ENCODE measurements at places on chromosomes 2 and 18. TPM values are rescaled to one million over a fixed set of nuclear protein-coding genes. Genes with fewer than 3 reads are reported as not detected.

GTF2A1L gene
- total RNA-seq = not detected

IL1F10 gene
- not detected for total RNA-seq

PXDN gene
- total RNA-seq = 0.12 TPM

SPEG gene
- total RNA-seq = 18.6 TPM

MYO3B gene
- total RNA-seq = 0.09 TPM

DYSF gene
- total RNA-seq = 1.7 TPM

DNA sequence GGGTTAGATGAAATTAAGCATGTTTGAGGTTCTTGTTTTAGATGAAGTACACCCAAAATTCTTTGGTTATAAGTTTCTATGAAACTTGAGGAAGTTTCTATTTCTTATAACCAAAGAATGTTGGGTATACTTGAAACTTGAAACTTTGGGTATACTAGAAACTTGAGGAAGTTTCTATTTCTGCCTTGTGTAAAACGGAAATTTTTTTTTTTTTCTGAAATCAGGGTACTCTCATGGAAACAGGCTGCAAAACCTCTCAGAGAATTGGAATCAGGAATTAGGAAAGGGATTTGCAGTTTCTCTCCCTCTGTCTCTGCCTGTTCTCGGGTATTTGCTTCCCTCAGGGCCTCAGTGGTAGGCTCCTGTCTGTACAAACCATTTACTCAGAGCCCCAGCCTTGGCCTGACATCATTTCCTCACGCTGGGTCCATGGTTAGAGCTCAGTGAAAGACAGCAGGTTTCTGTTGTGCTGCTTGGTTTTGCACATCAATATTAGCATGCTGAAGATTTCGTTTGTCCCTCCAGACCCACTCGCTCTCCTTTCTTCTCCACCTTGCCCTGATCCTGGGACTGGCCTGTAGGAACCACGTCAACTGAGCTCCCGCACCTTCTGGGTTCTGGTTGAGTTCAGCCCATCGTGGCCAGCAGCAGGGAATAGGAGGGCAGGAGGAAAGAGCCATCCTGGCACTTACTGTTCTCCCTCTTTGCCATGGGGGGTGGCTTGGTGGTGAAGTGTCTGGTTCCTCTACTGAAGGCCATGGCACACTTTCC is 106.4 kb downstream of the POLR1A start:
- DNase-seq = no peak
- no peaks in the 10 kb centered on the region for H3K36me3 ChIP-seq
- H3K27me3 ChIP-seq = no peaks in the 10 kb centered on the region
- peak overlapping the region; percentile 23 for H3K27ac ChIP-seq
- H3K4me1 ChIP-seq = peaks cover 21% of the 10 kb centered on the region
- no peak overlapping the region for H3K4me3 ChIP-seq

DNA sequence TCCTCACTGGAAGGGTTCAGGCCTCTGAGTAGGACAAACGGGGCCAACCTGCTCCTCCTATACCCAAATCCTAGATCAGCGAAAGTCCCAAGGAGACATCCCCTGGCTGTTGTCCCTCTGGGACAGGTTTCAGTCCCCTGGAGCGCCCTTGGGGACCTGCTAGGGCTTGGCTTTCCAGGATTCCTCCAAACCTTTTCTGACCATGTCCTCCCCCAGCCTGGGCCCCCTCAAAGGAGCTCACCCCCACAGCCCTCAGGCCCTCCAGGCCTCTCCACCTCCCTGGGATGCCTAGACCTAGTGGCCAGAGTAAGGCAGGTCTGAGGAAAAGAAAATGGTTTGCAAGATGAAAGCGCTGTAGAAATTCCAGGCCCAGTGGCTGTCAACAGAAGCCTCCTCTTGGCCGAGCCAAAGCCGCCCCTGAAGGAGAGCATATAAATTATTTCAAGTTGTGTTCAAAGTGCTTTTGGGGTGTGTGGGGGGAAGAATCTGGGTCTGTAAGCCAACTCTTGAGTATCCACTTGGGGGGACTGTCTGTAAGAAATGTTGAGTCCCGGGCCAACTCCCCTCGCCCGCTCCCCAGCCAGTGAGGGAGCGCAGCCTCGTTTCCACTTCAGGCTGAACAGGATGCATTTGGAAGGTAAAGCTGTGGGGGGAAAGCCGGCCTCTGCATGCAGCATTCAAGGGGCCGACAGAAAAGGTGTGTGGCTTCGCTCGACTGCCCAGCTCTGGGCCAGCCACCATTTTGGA is 158.6 kb downstream of the DYSF start:
- no peak for DNase-seq
- no peaks in the 10 kb centered on the region for H3K4me1 ChIP-seq
- no peaks in the 10 kb centered on the region for H3K27me3 ChIP-seq
- H3K4me3 ChIP-seq = no peak overlapping the region
- H3K36me3 ChIP-seq = no peaks in the 10 kb centered on the region
- H3K27ac ChIP-seq = no peak overlapping the region

GRCh38 chr18:61908661-61909060 is 15.9 kb upstream of the RNF152 start:
- H3K27ac ChIP-seq = no peak overlapping the region
- no peaks in the 10 kb centered on the region for H3K4me1 ChIP-seq
- no peak for DNase-seq
- no peaks in the 10 kb centered on the region for H3K27me3 ChIP-seq
- no peaks in the 10 kb centered on the region for H3K36me3 ChIP-seq

DNA sequence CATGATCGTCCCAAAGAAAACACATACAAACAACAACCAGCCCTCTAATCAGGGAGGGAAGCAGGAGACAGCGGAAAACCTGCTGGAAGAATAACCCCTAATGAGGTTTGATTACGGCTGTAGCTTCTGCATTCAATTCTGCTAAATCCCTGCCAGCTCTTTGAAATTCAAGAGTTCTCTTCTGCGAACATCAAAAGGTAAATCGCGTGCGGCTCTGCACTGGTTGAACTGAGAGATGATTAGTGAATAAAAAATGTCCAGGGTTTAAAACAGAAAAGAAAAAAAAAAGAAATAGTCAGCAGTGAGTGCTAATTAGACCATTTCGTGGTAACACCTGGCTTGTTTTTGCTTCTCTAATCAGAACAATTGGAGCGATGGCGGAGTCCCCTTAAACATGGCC is 153.0 kb upstream of the CAPN13 start:
- no peaks in the 10 kb centered on the region for H3K36me3 ChIP-seq
- H3K4me3 ChIP-seq = no peak overlapping the region
- no peak for DNase-seq
- no peaks in the 10 kb centered on the region for H3K27me3 ChIP-seq
- no peaks in the 10 kb centered on the region for H3K4me1 ChIP-seq
- no peak overlapping the region for H3K27ac ChIP-seq

- H3K36me3 ChIP-seq = no peaks in the 10 kb centered on the region
- no peaks in the 10 kb centered on the region for H3K27me3 ChIP-seq
- DNase-seq = no peak
- no peaks in the 10 kb centered on the region for H3K4me1 ChIP-seq
Observed at GRCh38 chr18:10936176-10937053, 213.0 kb downstream of the PIEZO2 start.

GRCh38 chr2:120702801-120703200 is 32.9 kb upstream of the GLI2 start:
- H3K4me1 ChIP-seq = peaks cover under 1% of the 10 kb centered on the region
- DNase-seq = no peak
- H3K36me3 ChIP-seq = no peaks in the 10 kb centered on the region
- H3K27me3 ChIP-seq = no peaks in the 10 kb centered on the region

- H3K27ac ChIP-seq = no peak overlapping the region
- no peaks in the 10 kb centered on the region for H3K4me1 ChIP-seq
- H3K4me3 ChIP-seq = no peak overlapping the region
- no peak for DNase-seq
- no peaks in the 10 kb centered on the region for H3K36me3 ChIP-seq
- no peaks in the 10 kb centered on the region for H3K27me3 ChIP-seq
Observed at GRCh38 chr2:238421695-238422035, 5.1 kb upstream of the ASB1 start.

DNA sequence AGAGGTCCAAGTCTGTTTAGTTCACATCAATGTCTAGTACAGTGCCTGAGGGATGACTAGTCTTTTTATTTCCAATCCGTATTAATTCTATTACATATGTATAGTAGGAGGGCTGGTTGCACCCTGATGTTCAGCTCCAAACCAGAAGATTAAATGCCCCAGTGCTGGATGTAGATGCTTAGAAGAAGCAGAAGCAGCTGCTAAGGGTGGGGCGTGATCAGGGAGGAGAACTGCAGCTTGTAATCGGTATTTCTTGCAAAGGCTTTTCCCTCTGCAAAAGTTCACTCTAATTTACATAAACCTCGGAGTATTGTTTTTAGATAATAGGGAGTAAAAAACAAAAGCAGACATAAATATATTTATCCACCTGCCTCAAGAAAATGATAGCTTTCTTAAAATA is 145.3 kb upstream of the ITGA4 start:
- no peak overlapping the region for H3K27ac ChIP-seq
- H3K4me3 ChIP-seq = no peak overlapping the region
- H3K36me3 ChIP-seq = no peaks in the 10 kb centered on the region
- H3K4me1 ChIP-seq = no peaks in the 10 kb centered on the region
- H3K27me3 ChIP-seq = no peaks in the 10 kb centered on the region
- DNase-seq = no peak

DNA sequence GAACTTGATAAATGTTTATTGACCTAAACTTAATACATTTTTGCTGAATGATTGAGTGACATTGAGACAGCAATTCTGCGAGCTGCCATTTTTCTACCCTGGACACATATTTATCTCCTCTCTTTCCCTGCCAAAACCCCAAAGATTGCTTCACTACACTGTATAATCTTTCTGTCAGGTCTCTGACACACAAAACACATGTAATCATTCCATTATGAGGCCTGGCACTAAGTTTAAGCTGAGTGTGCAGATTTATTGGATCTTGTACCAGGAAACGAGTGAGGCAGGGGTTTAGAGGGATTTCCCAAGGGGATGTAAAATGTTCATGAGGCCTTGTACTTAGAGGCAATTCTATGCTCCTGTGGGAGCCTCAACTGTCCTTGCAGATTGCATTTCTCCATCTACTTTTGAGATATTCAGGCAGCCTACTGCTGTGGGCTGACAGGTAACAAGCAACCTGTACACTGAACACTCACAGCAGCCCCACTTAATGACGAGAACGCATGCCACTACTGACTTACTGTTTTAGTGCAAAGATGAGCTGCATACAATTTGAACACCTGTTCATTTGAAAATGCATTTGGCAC is 13.7 kb upstream of the OSR1 start:
- H3K4me3 ChIP-seq = no peak overlapping the region
- no peaks in the 10 kb centered on the region for H3K36me3 ChIP-seq
- DNase-seq = no peak

GRCh38 chr2:140481136-140481535 is 1649.7 kb downstream of the LRP1B start:
- no peak overlapping the region for H3K4me3 ChIP-seq
- no peak for DNase-seq
- H3K36me3 ChIP-seq = no peaks in the 10 kb centered on the region
- no peaks in the 10 kb centered on the region for H3K4me1 ChIP-seq
- no peaks in the 10 kb centered on the region for H3K27me3 ChIP-seq
- no peak overlapping the region for H3K27ac ChIP-seq

DNA sequence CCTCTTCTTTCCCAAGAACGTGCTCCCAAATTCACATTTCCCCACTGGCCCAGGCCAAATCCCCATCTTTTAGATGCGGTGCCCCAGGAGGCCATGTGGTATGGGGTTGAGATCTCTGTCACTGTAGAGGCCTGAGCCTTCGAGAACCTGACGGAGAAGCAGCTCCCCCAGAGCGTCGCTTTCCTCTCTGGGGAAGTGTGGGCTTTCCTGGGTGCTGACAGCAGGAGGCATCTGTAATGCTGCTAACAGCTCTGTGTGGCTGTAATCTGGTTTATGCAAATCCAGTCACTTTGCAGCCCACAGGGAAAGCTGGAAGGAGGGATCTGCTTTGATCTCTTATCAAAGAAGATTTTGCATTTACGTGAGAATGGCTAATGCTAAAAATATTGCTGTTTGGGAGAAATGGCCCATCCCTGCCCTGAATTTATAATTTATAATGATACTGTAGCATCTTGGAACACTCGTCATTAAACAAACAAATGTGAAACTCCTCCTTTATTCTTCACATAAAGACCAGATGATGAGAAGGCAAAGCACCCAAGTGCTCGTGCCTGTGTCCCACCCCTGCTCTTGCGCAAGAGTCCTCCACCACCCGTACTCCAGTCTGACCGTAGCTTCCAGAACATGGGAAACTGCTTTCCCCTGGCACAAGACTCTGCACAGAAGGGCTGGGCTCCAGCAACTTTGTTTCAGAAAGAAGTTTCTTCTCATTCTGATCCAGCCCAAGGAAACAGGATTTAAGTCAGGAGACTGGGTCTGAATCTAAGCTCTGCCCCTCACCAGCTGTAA is 109.9 kb upstream of the EPC2 start:
- H3K4me1 ChIP-seq = no peaks in the 10 kb centered on the region
- H3K27me3 ChIP-seq = no peaks in the 10 kb centered on the region
- DNase-seq = no peak
- no peak overlapping the region for H3K4me3 ChIP-seq
- no peak overlapping the region for H3K27ac ChIP-seq

GRCh38 chr2:32711219-32711618 is 83.4 kb downstream of the TTC27 start:
- no peak overlapping the region for H3K27ac ChIP-seq
- H3K27me3 ChIP-seq = no peaks in the 10 kb centered on the region
- DNase-seq = no peak
- no peaks in the 10 kb centered on the region for H3K4me1 ChIP-seq
- H3K4me3 ChIP-seq = no peak overlapping the region
- H3K36me3 ChIP-seq = no peaks in the 10 kb centered on the region

DNA sequence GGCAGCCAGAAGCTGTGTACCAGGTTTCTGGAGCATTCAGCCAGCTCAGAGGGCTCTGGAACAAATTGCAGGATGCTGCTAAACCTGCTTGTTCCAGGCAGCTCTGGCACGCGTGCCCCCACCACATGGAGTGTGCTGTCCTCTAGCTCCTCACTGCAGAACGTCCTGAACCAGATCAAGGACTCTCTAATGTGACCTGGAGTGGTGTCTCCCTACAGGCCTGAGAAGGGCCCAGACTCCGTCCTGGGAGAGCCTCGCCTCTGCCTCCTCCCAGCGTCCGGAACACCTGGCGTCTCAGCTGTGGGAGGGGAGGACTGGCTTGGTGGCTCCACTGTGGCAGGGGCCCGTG is 115.6 kb upstream of the GPC1 start:
- H3K27me3 ChIP-seq = no peaks in the 10 kb centered on the region
- DNase-seq = no peak
- no peaks in the 10 kb centered on the region for H3K36me3 ChIP-seq
- no peaks in the 10 kb centered on the region for H3K4me1 ChIP-seq

GRCh38 chr2:2714408-2714807 is 383.3 kb upstream of the MYT1L start:
- no peaks in the 10 kb centered on the region for H3K27me3 ChIP-seq
- no peaks in the 10 kb centered on the region for H3K36me3 ChIP-seq
- no peak for DNase-seq
- no peak overlapping the region for H3K27ac ChIP-seq

Data from Caco-2 (cell line).